ENCODE measurements at places on chromosomes 1 and 21.

DNA sequence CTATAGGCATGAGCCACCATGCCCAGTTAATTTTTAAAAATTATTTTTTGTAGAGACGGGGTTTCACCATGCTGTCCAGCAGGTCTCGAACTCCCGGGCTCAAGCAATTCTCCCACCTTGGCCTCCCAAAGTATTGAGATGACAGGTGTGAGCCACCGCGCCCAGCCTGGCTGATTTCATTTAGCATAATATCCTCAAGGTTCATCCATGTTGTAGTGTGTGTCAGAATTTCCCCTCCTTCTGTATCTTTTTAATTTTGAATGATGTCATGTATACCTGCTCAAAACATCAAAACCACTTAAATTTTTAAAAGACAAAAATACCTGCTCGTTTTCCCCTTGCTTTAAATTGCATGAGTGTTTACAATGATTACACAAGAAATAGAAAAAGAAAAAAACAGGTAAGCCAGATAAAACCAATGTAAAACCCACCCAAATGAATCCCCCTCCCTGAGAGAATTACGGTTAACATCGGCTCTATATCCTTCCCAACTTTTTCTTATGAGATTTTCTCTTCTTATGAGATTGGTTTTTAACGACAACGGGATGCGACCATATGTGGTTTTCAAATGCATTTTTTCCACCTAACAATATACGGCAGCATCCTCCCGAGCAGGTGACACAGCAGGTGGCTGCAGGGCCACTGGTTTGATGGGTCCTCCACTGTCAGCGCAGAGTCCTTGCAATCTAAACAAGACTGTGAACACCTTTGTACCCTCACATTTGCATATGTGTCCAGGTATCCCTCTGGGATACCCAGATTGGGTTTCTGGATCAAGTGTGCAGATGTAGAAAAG is 22.1 kb downstream of the IFFO2 start:
- DNase-seq: no peak

DNA sequence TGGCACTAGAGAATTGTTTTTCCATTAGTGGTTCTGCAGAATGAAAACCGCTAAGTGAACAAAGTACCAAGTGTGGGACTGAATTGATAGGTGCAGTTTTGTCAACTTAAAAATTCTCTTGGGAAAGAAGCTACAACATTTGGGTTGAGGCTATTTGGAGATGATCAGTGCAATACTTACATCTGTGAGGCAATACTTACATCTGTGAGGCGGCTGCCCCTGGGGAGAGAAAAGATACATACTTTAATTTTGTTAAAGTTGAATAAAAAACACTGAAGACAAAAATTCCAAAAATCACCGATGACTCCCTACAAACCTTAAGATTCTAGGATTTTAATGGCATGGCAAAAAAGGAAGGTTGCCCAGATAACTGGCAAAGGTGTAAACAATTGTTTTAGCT is 1.7 kb downstream of the CFAP410 start:
- no peak for DNase-seq

GRCh38 chr1:219917281-219917680 is 11.1 kb downstream of the SLC30A10 start:
- no peak for DNase-seq

DNA sequence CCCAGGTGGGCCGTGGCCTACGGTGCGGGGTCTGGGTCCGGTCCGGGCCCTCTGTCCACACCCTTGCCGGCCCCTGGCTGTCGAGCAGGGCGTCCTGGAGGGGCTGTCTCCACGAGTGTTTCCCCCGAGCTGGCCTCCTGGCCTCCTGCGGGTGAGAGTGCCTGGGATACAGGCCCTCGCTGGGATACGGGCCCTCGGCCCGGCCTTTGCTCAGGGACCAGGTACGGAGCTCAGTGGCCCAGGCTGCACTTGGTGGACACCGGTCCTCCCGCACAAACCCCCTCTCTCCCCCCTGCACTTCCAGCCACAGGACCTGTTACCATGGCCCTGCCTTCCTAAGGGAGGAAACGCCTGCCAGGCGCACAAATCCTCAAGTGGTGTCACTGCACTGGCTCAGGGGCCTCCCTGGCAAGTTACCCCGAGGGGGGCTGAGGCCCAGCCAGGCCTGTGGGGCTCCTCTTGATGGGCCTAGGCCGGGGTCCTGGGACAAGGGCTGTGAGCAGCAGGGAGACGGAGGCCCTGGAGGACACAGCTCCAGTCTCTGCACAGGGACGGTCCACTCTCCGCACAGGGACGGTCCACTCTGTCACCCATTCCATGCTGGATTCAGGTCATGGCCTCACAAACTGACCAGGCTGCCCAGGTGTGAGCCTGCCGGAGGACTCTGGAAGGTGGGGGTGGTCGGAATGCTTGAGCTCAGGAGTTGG is 18.2 kb upstream of the RNF223 start:
- DNase-seq: no peak

DNA sequence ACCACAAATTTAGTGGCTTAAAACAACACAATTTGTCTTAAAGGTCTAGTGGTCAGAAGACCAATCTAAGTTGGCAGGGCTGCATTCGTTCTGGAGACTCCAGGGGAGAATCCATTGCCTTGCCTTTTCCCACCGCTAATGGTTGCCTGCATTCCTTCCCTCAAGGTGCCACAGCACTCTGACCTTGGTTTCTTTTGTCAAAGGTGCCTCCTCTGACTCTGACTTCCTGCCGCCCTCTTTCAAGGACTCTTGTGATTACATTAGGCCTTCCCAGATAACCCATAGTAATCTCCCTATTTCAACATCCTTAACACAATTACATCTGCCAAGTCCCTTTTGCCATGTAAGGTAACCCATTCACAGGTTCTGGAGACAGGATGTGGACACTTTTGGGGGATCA is 145.3 kb downstream of the S1PR1 start:
- no peak for DNase-seq

- DNase-seq: peak; percentile 59
Measured at GRCh38 chr1:206709772-206710459, 25.2 kb downstream of the MAPKAPK2 start.

GRCh38 chr1:20291645-20292084 is 990 bp downstream of the VWA5B1 start:
- DNase-seq: no peak

- DNase-seq: peak; percentile 71
Measured at GRCh38 chr1:52792036-52792435, 50.5 kb upstream of the ZYG11A start.

- no peak for DNase-seq
Measured at GRCh38 chr1:163656095-163656759, 334.5 kb downstream of the NUF2 start.

All from iris pigment epithelial cell (primary cell).